ENCODE measurements at places on chromosomes 16 and 17.

GRCh38 chr17:33574942-33575445 lies 281.9 kb upstream of the ASIC2 start:
- DNase-seq = no peak

GRCh38 chr17:67413388-67413787 lies 36.3 kb downstream of the PITPNC1 start:
- no peak for DNase-seq

- no peak for DNase-seq
Observed at GRCh38 chr17:77841742-77842527, 116.6 kb upstream of the TNRC6C start.

DNA sequence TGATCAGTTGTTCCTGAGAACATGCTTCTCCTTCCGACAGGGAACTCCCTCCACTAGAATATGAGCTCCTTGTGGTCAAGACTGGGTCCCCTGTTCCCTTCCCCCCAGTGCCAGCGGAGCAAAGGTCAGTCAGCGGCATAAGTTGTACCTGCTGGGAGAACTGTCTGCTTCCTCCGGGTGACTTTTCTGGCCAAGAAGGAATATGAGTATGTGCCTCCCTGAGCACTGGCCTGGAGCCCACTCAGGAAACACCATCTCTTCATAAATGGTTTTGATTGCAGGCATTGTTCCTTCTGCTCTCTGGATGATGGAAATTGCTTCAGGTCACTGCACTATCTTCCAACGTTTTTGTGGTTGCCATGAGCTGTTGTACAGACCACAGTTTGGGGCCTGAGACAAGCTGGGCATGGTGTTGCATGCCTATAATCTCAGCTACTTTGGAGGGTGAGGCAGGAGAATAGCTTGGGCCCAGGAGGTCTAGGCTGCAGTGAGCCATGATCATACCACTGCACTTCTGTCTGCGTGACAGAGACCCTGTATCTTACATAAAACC lies 2.9 kb upstream of the P4HB start:
- no peak for DNase-seq

- DNase-seq = no peak
Observed at GRCh38 chr16:81996664-81997509, 14.4 kb downstream of the SDR42E1 start.

- DNase-seq = peak; percentile 10
Observed at GRCh38 chr16:85524630-85525419, 88.3 kb upstream of the GSE1 start.

DNA sequence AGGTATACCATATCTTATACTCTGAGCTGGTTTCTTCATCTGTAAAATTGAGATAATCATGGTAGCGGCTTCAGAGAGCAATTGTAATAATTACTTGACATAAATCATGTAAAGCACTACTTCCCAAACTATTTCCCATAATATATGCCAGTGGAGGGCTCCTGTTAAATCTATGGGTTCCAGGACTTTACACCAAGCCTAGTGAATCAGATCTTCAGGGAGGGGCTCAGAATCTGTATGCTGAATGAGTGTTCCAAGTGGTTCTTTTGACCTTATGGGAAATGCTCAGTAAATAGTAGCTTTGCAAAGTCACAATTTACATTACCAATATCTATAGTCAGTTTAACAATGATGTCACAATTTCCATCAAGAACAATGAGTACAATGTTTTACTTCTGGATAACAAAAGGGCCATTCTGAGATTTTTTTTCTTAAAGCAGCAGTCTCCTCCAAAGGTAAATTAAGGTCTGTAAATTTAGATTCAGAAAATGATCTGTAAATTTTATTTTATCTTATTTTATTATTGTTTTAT lies 50.9 kb upstream of the NLK start:
- DNase-seq = no peak

GRCh38 chr17:80083136-80083661 lies 18.2 kb upstream of the GAA start:
- no peak for DNase-seq

DNA sequence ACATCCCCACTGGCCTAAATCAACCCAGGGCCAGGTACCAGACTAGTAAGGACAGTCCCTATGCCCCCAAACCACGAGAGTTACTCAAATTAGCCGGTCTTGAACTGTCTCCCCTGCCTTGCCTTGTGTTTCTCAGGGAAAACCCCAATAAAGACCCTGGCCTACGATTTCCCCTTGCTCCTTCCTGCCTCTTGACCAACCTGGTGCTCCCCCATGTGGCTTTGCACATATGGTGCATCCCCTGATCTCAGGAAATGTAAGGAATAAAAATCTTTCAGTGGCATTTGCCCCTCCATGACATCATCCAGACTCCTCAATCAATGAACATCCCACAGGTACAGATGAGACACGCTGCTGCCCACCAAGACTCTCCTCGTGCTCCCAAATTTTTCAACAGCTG lies 87.9 kb downstream of the ZNF18 start:
- no peak for DNase-seq

DNA sequence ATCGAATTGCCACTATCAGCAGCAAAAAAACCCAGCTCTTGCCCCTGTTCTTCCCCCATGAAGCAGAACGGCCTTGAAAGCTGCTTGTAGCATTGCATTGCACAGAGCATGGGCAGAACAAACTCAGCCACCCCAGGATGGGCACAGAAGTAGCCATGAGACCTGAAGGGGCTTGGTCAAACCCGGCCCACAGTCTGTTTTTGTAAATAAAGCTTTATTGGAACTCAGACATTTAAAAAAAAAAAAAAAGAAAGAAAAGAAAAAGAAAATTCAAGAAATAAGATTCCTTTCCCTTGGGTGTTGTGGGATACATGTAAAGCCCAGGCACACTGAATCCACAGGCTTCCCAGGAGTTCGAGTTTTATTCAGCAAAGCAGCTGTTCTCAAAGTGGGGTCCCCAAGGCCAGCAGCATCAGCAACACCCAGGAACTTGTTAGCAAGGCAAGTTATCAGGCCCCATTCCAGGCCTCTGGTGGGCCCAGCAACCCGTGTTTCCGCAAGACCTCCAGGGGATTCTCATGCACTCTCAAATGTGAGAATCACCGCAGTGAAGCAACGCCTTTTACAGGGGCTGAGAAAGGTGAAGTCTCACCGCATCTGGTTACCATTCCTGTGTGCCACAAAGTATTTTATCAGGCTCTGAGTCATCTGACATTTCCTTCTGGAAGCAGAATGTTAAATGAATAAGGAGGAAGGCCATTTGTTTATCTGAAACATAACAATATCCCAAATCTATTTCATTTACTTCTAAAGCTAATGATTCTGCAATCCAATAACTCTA lies 108.2 kb downstream of the SLC39A11 start:
- DNase-seq = no peak

Data from CD4-positive, alpha-beta T cell treated with Interleukin-21 for 1 hour (primary cell).